ENCODE measurements at places on chromosomes 6 and 20. TPM values are rescaled to one million over a fixed set of nuclear protein-coding genes. Genes with fewer than 3 reads are reported as not detected.

Gene HCRTR2
- total RNA-seq: not detected

Gene RBPJL
- total RNA-seq: not detected

Gene HS3ST5
- not detected for total RNA-seq

Gene NHLRC1
- 1.3 TPM for total RNA-seq

Gene ZKSCAN8
- 5.1 TPM for total RNA-seq

Gene ULBP3
- total RNA-seq: 3.3 TPM

Gene ARMC2
- 2.2 TPM for total RNA-seq

Gene VIP
- not detected for total RNA-seq

Gene FAM83C
- 0.14 TPM for total RNA-seq

Gene SLC22A1
- total RNA-seq: 2.0 TPM

Gene ID1
- total RNA-seq: 370 TPM

Gene BFSP1
- total RNA-seq: 4.6 TPM

Gene TAF4
- 16.9 TPM for total RNA-seq

Gene C20orf141
- total RNA-seq: 0.29 TPM

Gene PRL
- not detected for total RNA-seq

Gene DAAM2
- 0.14 TPM for total RNA-seq

Gene C6orf62
- total RNA-seq: 54.6 TPM

Data from A549 treated with Hydrocortisone at 1 μM for 4 hours (cell line).